ENCODE measurements at places on chromosomes 1 and 21. TPM values are rescaled to one million over a fixed set of nuclear protein-coding genes. Genes with fewer than 3 reads are reported as not detected.

The RNF223 gene
- not detected for total RNA-seq

GRCh38 chr1:230568008-230568407, 74.3 kb upstream of the COG2 start:
- no peak overlapping the region for H3K27ac ChIP-seq
- no peak for DNase-seq
- peaks cover 47% of the 10 kb centered on the region for H3K27me3 ChIP-seq
- H3K36me3 ChIP-seq: no peaks in the 10 kb centered on the region
- peaks cover 4% of the 10 kb centered on the region for H3K4me1 ChIP-seq

DNA sequence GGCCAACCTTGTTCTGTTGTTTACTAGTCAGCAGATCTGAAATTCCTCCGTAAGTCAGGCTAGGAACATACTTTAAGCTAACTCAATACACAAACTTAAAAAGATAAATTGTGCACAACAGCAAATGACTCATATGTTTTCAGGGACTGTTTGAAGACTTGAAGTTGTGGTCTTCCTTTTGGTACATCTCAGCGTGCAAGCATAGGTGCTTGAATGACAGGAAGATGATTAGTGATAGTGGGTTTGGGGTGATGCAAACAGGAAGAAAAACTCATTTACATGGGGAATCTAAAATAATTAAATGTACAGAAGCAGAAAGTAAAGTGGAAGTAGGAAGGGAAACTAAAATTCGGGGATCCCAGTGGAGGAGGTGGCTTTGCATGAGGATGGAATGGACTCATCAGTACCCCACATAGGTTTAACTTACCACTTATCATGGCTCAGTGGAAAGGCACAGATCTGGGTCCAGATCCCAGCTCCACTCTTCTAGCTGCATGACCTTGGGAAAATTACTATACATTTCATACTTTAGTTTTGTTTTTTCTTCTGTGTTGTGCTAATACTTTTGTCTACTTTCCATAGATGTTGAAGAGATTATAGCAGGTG, 122.3 kb downstream of the XCL2 start:
- H3K27me3 ChIP-seq: no peaks in the 10 kb centered on the region
- H3K4me3 ChIP-seq: peak overlapping the region; percentile 55
- peak overlapping the region; percentile 96 for H3K27ac ChIP-seq
- H3K4me1 ChIP-seq: peaks cover 34% of the 10 kb centered on the region
- H3K36me3 ChIP-seq: peaks cover 9% of the 10 kb centered on the region
- peak; percentile 61 for DNase-seq

- no peak overlapping the region for H3K27ac ChIP-seq
- peaks cover 18% of the 10 kb centered on the region for H3K4me1 ChIP-seq
- H3K4me3 ChIP-seq: no peak overlapping the region
- no peak for DNase-seq
Measured at GRCh38 chr1:198278943-198279342, 122.1 kb downstream of the NEK7 start.

- peaks cover 37% of the 10 kb centered on the region for H3K27me3 ChIP-seq
- peak overlapping the region; percentile 48 for H3K4me3 ChIP-seq
- no peak for DNase-seq
- no peak overlapping the region for H3K27ac ChIP-seq
Measured at GRCh38 chr1:41360074-41360785, 1.0 kb upstream of the FOXO6 start.

DNA sequence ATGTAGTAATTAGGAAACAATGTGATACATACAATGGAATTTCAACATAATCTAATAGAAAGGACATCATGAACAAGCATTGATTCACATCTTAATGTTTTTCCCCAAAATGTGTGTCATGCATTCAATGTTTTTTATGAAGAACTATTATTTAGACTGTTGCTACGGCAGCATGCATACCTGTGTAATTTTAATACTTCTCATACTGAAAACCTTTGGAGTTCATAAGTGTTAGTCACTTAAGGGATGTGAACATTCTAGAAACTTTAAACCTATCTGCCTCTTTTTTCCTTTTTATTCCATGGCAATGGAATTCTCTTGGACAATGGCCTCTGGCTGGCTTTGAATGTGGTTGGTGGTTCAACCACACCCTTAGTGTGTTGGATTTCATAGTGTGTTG, 48.6 kb downstream of the TMPRSS15 start:
- H3K27ac ChIP-seq: no peak overlapping the region
- H3K36me3 ChIP-seq: no peaks in the 10 kb centered on the region
- no peak overlapping the region for H3K4me3 ChIP-seq
- no peak for DNase-seq
- H3K4me1 ChIP-seq: no peaks in the 10 kb centered on the region
- H3K27me3 ChIP-seq: no peaks in the 10 kb centered on the region

The CRABP2 gene
- 1.9 TPM for total RNA-seq

- H3K36me3 ChIP-seq: no peaks in the 10 kb centered on the region
- no peak overlapping the region for H3K4me3 ChIP-seq
- no peaks in the 10 kb centered on the region for H3K4me1 ChIP-seq
- H3K27ac ChIP-seq: no peak overlapping the region
Measured at GRCh38 chr1:203101813-203102634, 16.2 kb upstream of the MYOG start.

The LYST gene
- total RNA-seq: 64.9 TPM

DNA sequence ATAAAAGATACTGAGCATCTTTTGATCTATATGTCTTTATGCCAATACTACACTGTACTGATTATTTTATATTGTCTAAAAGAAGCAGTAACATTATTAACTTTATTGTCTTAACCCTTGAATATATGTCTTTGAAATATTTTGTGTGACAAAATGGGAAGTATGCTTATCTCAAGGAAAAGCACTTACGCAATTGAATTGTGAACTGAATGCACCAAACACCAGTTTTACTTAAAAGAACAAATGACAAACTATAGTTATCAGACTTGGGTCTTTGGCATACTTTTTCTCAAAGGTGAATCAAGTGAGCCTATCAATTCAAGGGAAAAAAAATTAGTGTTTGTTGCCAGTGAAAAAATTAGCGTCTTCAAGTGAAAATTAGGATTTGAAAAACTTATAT, 9.2 kb upstream of the SLC6A9 start:
- no peak for DNase-seq
- H3K27me3 ChIP-seq: peaks cover 12% of the 10 kb centered on the region
- H3K4me3 ChIP-seq: no peak overlapping the region
- H3K4me1 ChIP-seq: peaks cover 3% of the 10 kb centered on the region
- no peak overlapping the region for H3K27ac ChIP-seq

The RBBP5 gene
- total RNA-seq: 23.0 TPM

The PACC1 gene
- total RNA-seq: 17.1 TPM

The KRTAP12-2 gene
- not detected for total RNA-seq

DNA sequence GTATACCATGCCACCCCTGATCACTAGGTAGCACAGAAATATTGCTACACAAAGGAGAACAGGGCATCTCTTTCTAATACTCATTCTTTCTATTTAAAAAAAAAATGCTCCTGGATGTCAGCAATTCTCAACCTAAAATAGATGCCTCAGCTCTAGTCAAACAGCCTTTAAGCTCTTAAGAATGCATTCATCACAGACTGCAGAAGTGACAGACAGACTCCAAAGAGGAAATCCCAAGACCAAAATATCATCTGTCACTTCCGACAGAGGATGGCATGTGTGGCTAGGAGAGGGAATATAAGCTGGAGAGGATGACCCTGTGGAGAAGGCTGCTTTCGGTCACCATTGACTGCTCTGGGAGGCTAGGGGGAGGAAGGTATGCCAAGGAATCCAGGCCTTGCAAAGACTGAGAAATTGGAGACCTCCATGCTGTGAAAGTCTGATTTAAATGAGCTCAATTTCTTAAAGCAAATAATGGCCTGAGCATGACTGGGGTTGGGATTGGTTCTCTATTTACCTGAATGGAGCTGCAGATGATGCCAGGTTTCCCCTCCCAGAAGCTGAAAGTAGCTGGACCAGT, 277.4 kb downstream of the BRINP2 start:
- H3K4me1 ChIP-seq: no peaks in the 10 kb centered on the region
- no peak overlapping the region for H3K27ac ChIP-seq
- no peaks in the 10 kb centered on the region for H3K27me3 ChIP-seq

The ADGRL2 gene
- 0.05 TPM for total RNA-seq

The IFI44 gene
- 155 TPM for total RNA-seq

Data from activated CD8-positive, alpha-beta memory T cell treated with anti-CD3 and anti-CD28 coated beads, Interleukin-2, amount 10 ng/mL, durations not matched to agents 7 days and 5 days (primary cell).